Activated B cell treated with CpG ODN at 0.5 μM for 24 hours (primary cell): ENCODE measurements at places on chromosomes 13 and 19. TPM values are rescaled to one million over a fixed set of nuclear protein-coding genes. Genes with fewer than 3 reads are reported as not detected.

PRODH2 gene
- not detected in 2 replicates for total RNA-seq

FFAR3 gene
- 0.16 TPM in 1 of 2 replicates, not detected in the other for total RNA-seq

SMIM44 gene
- not detected in 2 replicates for total RNA-seq

YJEFN3 gene
- total RNA-seq = 7.8 and 9.1 TPM in 2 replicates

ZNF560 gene
- 0.15 TPM in 1 of 2 replicates, not detected in the other for total RNA-seq

KIRREL2 gene
- total RNA-seq = not detected in 2 replicates

SYCN gene
- not detected in 2 replicates for total RNA-seq

CEACAM21 gene
- 11.7 and 12.0 TPM in 2 replicates for total RNA-seq

IL12RB1 gene
- total RNA-seq = 19.9 and 20.9 TPM in 2 replicates

SHANK1 gene
- total RNA-seq = not detected in 2 replicates

C19orf25 gene
- 42.8 and 55.7 TPM in 2 replicates for total RNA-seq

DNA sequence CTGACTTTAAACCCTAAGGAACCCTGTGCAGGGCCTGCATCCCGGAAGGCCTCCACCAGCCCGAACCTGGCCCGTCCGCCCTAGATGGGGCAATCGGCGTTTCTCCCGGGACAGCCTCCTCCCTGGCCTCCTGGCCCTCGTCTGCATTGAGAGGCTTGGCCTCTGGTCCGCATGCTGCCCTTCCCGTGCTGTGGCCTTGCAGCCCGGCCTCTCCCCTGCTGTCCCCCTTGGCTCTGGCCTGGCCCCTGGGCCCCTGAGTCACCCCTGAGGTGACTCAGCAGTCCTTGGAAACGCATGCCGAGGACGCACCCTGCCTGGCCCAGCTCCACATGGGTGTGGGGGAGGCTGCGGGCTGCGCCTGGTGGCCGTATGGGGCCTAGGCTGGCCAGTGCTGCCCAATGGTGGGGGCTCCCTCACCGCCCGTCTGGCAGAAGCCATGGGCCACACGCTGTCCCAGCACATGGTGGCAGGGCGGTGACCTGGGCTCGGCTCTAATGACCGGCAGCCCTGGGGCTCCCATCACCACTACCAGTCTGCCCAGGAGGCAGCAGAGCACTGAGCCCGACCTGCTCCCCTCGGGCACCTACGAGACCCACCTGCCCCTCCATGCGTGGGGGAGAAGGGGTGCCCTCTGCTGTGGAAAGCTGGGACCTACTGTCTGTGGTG lies 25.7 kb downstream of the SH3GL1 start:
- no peak for DNase-seq
- peak overlapping the region; percentile 65 for H3K27ac ChIP-seq
- H3K36me3 ChIP-seq = no peaks in the 10 kb centered on the region
- peak overlapping the region; percentile 73 for H3K4me3 ChIP-seq
- H3K4me1 ChIP-seq = peaks cover 95% of the 10 kb centered on the region

GRCh38 chr19:2462635-2463421 lies 6.1 kb upstream of the LMNB2 start:
- no peak overlapping the region for H3K4me3 ChIP-seq
- peaks cover 8% of the 10 kb centered on the region for H3K4me1 ChIP-seq
- H3K27ac ChIP-seq = no peak overlapping the region
- H3K36me3 ChIP-seq = no peaks in the 10 kb centered on the region
- no peaks in the 10 kb centered on the region for H3K27me3 ChIP-seq
- DNase-seq = no peak

DNA sequence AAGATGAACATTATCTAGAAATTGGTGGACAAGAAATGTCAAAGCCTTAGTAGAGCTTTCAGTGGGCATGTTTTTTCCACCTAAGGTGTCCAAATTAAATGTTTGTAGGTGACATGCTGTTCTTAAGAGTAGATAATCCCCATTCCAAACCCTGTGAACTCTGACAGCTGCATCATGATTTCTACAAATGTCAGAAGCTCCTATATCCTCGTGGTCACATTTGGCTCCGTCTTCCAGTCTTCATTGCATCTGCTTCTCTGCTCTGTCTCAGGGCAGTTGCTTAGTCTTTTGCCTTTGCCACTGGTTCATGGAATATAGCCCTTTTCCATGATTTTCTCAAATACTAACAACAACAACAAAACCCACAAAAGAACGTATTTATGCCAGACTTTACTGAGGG lies 234.5 kb downstream of the DLEU7 start:
- H3K4me1 ChIP-seq = peaks cover 22% of the 10 kb centered on the region
- no peaks in the 10 kb centered on the region for H3K27me3 ChIP-seq
- H3K4me3 ChIP-seq = no peak overlapping the region
- no peak for DNase-seq
- H3K36me3 ChIP-seq = no peaks in the 10 kb centered on the region

DNA sequence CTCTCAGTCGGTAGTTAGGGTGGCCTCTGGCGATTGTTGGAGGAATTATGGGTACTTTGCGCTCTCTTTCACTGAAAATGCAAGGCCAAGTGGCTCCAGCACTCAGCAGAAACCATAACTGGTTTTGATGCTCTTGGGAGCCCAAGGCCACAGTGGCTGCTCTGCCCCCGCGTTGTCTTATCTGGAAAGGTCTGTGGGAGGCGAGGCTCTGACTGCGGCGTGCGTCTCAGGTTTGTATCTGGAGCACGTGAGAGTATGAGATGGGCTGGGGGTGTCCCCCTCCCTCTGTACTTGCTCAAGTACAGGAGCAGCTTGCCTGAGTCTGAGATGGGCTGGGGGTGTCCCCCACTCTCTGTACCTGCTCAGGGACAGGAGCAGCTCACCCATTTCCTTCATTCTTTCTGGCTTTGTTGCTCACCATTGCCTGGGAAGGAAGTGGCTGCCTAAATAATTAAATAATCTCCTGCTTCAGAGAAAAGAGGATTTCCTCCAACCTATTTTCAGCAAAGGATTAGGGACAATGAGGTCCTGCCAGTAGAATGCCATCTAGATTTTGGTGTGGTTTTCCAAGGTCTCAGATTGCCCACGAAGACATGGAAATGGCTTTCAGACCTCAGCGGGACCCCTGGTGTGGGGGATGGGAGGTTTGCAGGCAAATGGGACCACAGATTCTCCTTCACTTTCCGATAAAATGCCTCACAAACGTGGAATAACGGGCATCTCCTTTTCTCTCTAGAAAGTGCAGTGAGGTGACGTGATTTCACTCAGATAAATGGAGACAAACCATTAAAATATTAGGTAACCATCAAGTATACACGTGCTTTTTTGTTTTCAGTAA lies 14.7 kb downstream of the ATP11A start:
- DNase-seq = no peak
- no peak overlapping the region for H3K27ac ChIP-seq
- H3K36me3 ChIP-seq = peaks cover 2% of the 10 kb centered on the region

GRCh38 chr19:30386551-30387143 lies 14.5 kb downstream of the ZNF536 start:
- no peak overlapping the region for H3K4me3 ChIP-seq
- H3K27me3 ChIP-seq = no peaks in the 10 kb centered on the region
- H3K4me1 ChIP-seq = no peaks in the 10 kb centered on the region
- no peaks in the 10 kb centered on the region for H3K36me3 ChIP-seq
- no peak overlapping the region for H3K27ac ChIP-seq
- no peak for DNase-seq

DNA sequence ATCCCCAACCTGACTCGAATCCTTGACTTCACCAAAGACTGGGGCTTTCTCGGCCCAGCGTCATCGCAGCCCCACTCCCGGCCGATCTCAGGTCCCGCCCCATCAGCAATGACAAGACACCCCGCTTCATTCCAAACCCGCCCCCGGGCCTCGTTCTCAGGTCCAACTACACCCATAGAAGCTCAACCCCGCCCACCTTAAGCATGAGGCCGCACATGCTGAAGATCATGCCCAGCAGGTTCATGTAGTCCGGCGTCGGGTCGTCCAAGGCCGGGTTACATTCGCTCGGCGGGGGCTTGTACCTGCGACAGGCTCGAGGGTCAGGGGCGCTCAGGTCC lies 2.3 kb downstream of the WDR83 start:
- no peaks in the 10 kb centered on the region for H3K27me3 ChIP-seq
- DNase-seq = no peak
- H3K27ac ChIP-seq = peak overlapping the region; percentile 100
- peaks cover 68% of the 10 kb centered on the region for H3K4me1 ChIP-seq

DNA sequence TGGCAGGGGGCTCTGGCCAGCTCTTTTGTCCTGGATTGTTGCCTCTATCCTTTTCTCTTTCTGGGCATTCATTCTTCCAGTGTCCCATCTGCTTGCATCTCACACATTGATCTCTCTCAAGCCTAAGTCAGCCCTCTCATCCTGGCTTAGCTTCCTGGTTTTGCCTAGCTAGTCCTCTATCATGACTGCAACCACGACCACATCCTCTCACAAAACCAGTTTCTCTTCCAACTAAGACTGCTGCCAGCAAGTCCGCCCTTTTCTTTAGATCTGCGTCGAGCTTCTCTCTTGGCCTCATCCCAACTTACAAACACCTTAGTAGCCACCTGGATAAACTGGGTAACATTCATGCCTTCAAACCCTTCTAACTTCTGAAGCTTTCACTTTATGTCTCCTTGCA lies 212.2 kb upstream of the HTR2A start:
- H3K27me3 ChIP-seq = peaks cover 4% of the 10 kb centered on the region
- H3K36me3 ChIP-seq = no peaks in the 10 kb centered on the region
- DNase-seq = no peak
- no peaks in the 10 kb centered on the region for H3K4me1 ChIP-seq
- no peak overlapping the region for H3K4me3 ChIP-seq

DNA sequence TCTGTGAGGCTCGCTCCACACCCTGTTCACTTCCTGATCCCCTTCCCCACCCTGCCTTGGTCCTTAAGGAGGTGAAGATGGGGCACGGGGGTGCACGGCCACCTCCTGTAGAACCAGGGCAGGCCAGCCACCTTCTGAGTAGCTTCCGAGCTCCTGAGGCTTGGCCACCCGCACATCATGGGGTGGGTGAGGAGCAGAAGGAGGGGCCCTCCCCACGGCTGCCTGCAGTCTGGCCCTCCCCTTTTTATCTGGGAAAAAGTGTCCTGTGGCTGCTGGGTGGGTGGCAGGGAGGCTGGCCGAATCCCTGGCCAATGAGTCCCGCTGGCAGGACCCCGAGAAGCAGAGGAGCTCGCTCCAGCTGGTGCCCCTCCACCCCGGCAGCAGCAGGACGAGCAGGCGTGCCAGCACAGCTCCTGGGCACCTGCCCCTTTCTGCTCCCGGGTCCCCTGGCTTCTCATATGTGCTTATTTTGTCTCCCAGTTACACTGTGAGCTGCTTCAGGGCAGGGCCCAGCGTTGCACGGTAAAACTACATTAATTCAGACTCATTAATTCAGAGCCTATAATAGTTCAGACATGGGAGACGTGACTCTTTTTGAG lies 135.0 kb downstream of the KDM4B start:
- H3K27ac ChIP-seq = no peak overlapping the region
- no peak for DNase-seq
- H3K36me3 ChIP-seq = peaks cover 33% of the 10 kb centered on the region
- no peaks in the 10 kb centered on the region for H3K4me1 ChIP-seq
- H3K27me3 ChIP-seq = no peaks in the 10 kb centered on the region

DNA sequence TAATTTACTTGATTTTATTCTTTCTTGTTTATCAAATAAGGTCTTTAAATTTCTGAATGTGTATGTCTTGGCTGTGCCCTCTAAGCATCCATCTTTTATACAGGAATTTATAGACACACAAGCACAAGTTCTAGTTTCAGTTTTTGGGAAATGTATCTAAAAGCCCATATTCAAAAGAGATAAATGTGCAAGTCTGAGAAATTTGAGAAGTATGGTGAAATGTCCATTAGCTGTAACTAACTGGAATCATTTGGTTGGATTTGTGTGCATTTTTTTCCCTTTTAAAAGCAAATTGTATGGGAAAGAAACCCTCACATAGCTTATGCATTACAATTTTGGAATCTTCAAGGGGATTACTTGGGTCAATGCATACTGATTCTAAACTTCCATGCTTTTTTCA lies 532.0 kb downstream of the KLF5 start:
- no peak overlapping the region for H3K4me3 ChIP-seq
- H3K27me3 ChIP-seq = no peaks in the 10 kb centered on the region
- DNase-seq = no peak
- H3K4me1 ChIP-seq = no peaks in the 10 kb centered on the region
- no peaks in the 10 kb centered on the region for H3K36me3 ChIP-seq
- H3K27ac ChIP-seq = no peak overlapping the region

DNA sequence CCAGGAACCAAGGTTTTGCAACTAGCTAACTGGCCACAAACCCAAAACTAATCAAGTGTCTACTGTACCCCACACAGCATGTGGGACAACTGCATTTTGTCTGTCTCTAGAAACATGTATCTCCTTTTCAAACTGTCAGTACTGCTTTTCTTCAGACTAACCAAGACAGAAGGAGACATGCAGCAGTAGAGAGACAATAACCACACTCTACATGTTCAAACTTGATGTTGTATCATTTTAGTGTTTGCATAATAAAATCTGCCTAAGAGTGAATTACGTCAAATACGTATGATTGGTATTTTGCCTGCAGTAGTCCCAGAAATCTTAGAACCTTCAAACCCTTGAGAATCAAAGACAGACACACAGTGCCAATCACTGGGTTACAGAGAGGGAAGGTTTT lies 22.0 kb upstream of the FREM2 start:
- no peaks in the 10 kb centered on the region for H3K27me3 ChIP-seq
- no peaks in the 10 kb centered on the region for H3K36me3 ChIP-seq
- no peaks in the 10 kb centered on the region for H3K4me1 ChIP-seq
- no peak for DNase-seq

DNA sequence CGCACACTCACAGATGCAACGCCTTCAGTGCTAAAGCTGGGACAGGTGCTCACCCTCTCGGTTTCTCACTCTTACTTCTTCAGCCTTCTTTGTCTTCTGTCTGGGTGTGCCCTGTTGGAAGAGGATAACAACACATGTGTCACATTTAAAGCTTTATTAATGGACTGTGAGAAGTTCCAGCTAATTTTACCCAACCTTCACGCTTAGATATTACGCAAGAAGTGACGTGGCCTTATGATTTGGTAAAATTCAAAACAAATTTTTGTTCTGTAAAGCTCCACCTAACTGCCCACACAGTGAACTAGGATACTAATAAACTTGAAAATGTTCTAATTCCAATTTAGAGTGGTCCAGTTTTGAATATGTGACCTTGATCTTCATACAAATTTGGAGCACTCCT lies 66.7 kb upstream of the LRCH1 start:
- no peak overlapping the region for H3K27ac ChIP-seq
- DNase-seq = no peak
- no peaks in the 10 kb centered on the region for H3K4me1 ChIP-seq
- H3K4me3 ChIP-seq = no peak overlapping the region

DNA sequence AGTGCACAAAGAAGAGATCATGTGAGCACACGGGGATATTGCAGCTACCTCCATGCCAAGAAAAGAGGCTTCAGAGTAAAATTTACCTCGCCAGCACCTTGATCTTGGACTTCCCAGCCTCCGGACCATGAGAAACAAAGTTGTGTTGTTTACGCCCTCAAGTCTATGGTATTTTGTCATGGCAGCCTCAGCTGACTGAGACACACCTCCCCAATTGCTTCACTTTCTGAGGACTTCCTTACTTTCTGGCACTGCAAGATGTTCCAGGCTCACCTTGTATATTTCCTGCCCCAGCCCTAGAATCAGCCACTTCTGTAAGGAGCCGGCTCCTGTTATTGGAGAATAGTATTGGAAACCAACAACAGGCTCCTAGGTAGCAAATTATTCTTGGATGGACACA lies 6.6 kb upstream of the CEBPG start:
- H3K27me3 ChIP-seq = peaks cover 12% of the 10 kb centered on the region
- DNase-seq = no peak
- no peaks in the 10 kb centered on the region for H3K36me3 ChIP-seq
- no peak overlapping the region for H3K4me3 ChIP-seq
- H3K4me1 ChIP-seq = no peaks in the 10 kb centered on the region

- H3K27me3 ChIP-seq = no peaks in the 10 kb centered on the region
- H3K4me1 ChIP-seq = no peaks in the 10 kb centered on the region
- H3K4me3 ChIP-seq = no peak overlapping the region
- H3K27ac ChIP-seq = no peak overlapping the region
Observed at GRCh38 chr13:36736119-36736726, 62.4 kb downstream of the SERTM1 start.
